Mucosa of gallbladder (tissue), 1 donor: ENCODE measurements at places on chromosomes 6 and 20. TPM values are rescaled to one million over a fixed set of nuclear protein-coding genes. Genes with fewer than 3 reads are reported as not detected.

Gene ARMC12
- 1.1 TPM for total RNA-seq

DNA sequence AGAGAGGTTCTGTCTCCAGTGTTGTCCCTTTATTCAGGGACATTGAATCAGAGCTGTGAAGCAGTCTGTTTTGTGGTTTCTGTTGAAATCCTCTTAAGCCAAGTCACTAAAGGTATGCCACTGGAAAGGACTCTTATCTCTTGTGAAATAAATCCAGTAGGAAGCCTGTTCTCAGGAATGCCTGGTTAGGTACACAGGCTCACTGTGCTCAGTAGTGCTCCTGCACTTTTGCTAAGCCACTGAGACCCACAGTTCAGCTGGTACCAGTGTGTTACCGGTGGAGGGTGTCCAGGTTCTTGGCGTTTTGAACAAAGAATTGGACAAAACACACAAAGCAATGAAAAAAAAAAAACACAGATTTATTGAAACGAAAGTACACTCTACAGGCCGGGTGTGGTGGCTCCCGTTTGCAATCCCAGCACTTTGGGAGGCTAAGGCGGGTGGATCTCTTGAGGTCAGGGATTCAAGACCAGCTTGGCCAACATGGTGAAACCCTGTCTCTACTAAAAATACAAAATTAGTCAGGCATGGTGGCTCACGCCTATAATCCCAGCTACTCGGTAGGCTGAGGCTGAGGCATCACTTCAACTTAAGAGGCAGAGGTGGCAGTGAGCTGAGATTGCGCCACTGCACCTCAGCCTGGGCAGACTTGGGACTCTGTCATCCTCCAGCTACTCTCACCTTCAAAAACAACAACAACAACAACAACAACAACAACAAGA lies 186.1 kb downstream of the JARID2 start:
- no peak for DNase-seq

Gene BCAS4
- total RNA-seq, result 8.2 TPM

Gene PSORS1C1
- total RNA-seq, result 11.0 TPM

DNA sequence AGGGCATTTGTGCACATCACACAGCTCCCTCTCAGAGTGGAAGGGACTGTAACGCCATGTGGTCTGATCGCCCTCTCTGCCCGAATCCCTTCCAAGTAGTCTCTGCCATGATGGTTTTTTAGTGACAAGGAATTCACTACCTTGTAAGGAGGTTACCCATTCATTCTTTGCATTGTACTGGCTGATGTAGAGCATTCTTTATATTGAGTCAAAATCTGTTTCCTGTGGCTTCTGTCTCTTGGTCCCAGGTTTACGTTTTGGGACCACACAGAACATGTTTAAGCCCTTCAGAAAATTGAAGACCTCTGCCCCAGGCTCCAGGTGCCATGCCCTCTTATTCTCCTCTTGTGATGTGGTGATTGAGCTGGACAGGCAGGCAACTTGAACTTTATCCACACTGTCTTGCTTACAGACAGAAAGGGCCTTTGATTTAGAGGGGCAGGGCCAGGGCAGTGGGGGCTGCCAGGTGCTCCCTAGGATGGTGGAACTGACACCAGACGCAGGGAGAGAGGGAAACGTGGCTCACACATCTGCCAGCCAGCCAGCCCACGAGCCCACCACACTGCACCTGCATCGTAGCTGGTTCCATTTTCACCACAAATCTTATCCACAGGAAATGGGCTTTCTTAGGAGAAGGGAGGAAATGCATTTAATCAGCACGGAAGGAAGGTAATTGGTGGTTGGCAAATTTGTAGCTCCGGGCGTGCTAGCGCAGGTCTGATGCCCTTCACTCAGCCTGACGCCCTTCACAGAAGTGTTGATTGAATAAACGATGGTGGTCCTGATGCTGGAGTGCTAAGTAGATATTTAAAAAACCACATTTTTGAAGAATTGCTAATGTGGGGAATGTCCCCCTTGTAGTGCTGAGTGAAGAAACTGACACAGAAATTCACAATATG lies 78.2 kb downstream of the TCP11 start:
- no peak for DNase-seq

- no peak for DNase-seq
Observed at GRCh38 chr6:162963861-162964260, 236.1 kb downstream of the PACRG start.

- DNase-seq, result no peak
Observed at GRCh38 chr6:300494-301198, 8.4 kb downstream of the DUSP22 start.

DNA sequence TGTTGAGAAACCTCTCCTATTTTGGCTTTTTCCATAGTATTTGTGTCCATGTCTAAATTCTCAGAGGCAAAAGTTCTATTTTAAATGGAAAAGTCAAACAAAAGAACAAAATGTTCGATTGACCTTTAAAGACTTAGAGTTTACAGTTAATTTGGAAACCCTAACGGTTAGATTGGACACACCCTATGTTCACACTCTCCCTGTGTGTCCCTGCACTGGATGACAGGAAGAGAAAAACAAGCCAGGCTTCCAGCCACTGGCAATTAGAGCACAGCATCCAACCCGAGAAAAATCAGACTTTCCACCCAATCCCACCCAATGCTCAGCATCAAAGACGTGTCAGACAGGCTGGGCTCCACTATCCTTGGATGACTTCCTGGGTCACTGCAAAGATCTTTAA lies 241.3 kb downstream of the TBXT start:
- no peak for DNase-seq

Gene PHF20
- total RNA-seq, result 44.4 TPM

Gene SLC16A10
- 2.2 TPM for total RNA-seq

Gene SLC22A2
- 1.4 TPM for total RNA-seq

GRCh38 chr6:161963634-161964234 lies 689.9 kb upstream of the AGPAT4 start:
- no peak for DNase-seq

Gene CST4
- 3.7 TPM for total RNA-seq

Gene ARG1
- total RNA-seq, result 0.89 TPM

DNA sequence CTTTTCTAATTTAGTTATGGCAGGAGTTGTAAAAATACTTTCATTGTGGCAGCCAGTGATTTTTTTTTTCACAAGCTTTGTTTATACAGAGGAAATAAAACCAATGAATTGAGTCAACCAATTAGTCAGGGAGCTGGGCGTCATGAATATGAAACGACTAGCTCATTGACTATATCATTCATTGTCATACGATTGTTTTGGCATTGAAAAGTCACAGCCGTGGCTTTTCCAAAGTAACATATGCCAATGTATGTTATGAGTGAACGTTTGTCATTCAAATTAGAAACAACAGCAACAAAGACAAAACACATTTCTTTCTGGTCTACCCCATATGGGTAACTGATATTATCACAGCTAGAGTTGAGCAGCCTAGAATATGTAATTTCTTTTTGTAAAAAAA lies 810.6 kb downstream of the EPHA7 start:
- no peak for DNase-seq

GRCh38 chr20:58088625-58089024 lies 139.8 kb downstream of the ANKRD60 start:
- DNase-seq, result no peak
